GM12864 (cell line): ENCODE measurements at places on chromosomes 5 and 9.
A peak's percentile ranks its signal among the peaks of the same experiment; 100 is the strongest.

- DNase-seq, result no peak
Observed at GRCh38 chr5:129392681-129393080, 67.4 kb upstream of the ADAMTS19 start.

DNA sequence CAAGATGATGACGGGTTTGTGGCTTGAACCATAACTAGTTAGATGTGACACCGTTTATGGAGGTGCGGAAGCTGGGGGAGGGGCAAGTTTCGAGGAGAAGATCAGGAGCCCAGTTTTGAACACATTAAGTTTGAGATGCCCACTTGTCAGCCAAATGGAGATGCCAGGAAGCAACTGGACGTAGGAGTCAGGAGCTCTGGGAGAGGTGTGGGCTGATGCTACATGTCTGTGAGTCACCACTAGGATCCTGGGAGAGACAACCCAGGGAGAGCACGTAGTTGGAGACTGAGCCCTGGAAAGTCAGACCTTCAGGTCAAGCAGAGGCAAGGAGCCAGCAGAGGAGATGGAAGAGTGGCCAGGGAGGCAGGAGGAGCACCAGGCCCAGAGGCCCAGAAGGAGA is 48.8 kb upstream of the SLC25A51 start:
- DNase-seq, result no peak

DNA sequence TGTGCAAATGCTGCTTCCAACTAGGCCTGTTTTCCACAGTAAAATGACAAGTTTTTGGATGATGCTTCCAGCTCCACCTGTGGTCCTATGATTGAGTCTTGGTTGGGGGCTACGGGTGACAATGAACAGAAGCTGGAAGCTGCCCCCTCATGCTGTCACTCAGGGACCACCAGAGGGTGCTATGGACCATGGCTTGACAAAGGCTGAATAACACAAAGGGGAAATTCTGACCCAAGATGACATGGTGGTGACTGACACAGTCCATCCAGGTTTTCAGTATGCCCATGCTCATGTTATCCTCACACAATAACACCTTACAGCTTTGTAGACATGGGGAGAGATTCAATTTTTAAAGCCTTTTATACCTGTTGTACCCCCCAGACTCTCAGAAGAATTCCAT is 23.9 kb upstream of the SAP30L start:
- DNase-seq, result no peak

GRCh38 chr5:87231037-87231808 is 36.5 kb upstream of the RASA1 start:
- DNase-seq, result peak; percentile 81

GRCh38 chr5:38045446-38045845 is 205.6 kb upstream of the GDNF start:
- no peak for DNase-seq

DNA sequence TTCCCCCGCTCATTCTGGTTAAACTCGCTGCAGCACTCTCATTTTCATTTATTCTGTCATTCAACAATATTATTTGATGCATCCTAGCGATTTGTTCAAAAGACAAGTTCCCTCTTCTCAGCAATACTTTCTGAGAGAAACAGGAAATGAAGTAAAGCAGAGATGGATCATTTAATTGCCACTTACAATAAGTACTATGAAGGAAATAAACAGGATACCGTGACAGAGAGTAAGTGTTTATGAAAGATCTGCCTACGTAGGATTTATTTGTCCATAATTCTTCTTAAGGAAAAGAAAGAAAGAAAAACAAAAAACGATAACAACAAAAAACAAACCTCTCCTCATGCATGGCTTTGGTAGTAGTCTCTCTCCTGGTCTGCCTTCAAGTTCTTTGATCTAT is 406.8 kb upstream of the ZNF608 start:
- DNase-seq, result no peak

GRCh38 chr9:124658165-124659017 is 112.7 kb downstream of the NR6A1 start:
- DNase-seq, result peak; percentile 59

- DNase-seq, result no peak
Observed at GRCh38 chr5:159698322-159698721, 218.0 kb upstream of the ADRA1B start.

- DNase-seq, result no peak
Observed at GRCh38 chr5:112013660-112014059, 256.7 kb upstream of the NREP start.

DNA sequence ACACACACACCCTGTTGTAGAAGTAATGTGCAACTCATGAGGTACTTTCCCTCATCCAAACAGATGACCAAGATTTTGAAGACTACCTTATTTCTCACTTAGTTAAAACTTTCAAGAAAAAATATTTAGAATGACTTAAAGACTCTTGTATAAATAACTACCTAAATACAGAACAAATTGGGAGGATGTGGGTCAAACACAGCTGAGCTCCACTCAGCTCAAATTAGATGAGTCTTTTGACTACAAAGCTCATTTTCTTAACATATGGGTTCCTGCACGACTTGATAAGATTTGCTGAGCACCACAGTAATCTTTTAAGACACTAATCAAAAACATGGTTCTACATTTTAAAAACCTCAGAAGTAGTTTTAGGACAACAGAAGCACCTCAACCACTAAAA is 8.9 kb downstream of the MTX3 start:
- no peak for DNase-seq

GRCh38 chr9:88773627-88774244 is 217.5 kb upstream of the S1PR3 start:
- DNase-seq, result no peak

DNA sequence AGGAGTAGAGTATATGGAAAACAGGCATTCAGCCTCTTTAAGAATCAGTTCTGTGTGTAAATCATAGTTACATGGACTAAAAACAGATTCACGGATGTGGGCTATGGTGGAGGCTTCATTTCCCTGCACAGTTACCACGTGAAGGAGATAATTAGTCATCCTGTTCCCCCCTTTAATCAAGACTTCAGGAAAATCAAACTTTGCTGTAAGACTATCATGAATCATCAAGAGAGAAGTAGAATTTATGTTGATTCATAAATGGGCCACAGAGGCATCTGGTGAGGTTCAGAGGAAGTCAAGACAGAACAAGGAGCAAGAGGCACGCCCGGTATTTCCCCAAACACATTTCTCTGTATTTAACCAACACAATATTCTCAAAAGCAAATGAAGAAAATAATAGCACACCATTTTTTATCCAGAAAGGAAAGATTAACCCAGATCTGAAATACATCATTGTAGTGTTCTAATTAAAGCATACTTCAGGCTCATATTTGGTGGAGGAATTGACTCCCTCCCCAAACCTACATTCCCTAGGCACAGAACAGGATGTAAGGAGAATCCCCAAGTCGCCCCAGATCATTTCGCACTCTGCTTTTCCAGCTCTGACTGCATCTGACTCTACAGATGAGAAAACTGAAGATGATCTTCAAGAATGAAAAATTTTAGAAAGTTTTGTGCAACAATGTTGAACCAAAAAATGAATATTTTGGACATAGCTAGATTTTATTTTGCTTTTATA is 175.8 kb upstream of the GAS1 start:
- DNase-seq, result no peak

GRCh38 chr5:154486427-154486866 is 8.4 kb upstream of the HAND1 start:
- no peak for DNase-seq

DNA sequence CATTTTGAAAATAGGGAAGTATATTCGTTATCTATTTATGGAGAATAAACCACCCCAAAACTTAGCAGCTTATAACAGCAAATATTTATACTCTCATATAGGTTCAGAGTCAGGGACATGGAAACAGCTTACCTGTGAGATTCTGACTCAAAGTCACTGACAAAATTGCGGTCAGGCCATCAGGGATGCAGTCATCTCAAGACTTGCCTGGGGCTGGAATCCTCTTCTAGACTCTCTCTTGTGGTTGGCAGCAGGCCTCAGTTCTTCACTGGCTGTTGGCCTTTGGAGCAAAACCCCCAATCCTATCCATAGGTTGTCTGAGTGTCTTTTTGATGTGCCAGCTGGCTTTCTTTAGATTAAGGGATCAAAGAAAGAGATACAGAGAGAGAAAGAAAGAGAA is 275.6 kb downstream of the SEC61B start:
- DNase-seq, result no peak

DNA sequence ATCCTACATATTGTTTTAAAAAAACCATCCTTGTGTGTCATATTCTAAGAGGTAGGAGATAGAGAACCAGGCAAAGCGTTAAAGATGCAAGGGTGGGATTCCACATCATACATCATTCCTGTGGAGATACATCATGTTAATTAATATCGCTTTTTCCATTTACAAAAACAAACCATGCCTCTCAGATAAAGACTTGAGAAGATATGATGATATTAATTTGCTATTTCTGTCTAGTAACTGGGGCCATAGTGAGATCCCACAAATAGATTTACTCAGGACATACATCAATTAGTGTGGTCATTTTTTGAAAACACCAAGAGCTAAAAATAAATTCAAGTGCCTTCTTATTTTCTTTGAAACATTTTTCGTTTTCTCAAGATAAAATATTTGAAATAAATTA is 165.4 kb upstream of the TARS1 start:
- no peak for DNase-seq

- no peak for DNase-seq
Observed at GRCh38 chr9:15711931-15712330, 159.1 kb downstream of the CCDC171 start.

DNA sequence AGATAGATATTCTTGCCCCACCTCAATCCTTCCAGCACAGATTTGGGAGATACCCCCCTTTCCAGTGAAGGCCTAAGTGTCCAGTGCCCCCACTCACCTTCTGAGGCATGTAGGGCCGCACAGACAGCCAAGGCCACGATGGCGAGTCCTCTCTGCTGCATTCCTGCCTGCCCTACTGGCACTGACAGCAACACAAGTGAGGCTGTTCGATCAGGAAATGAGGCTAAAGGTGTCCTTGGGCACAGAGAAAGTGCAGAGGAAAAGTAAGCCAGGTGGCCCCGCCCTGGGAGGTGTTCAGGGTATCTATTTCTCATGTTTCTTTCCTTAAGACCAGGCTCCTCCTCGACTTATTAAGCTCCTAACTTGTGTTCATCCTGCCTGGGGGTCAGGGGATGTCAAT is at the start of gene CCL28:
CCL28 (minus strand) TSS at position 236 of the 400 bp plus-strand sequence; CDS start at position 161, 75 bp downstream.
- DNase-seq, result no peak

- DNase-seq, result no peak
Observed at GRCh38 chr5:10611290-10611689, 47.4 kb downstream of the ANKRD33B start.

DNA sequence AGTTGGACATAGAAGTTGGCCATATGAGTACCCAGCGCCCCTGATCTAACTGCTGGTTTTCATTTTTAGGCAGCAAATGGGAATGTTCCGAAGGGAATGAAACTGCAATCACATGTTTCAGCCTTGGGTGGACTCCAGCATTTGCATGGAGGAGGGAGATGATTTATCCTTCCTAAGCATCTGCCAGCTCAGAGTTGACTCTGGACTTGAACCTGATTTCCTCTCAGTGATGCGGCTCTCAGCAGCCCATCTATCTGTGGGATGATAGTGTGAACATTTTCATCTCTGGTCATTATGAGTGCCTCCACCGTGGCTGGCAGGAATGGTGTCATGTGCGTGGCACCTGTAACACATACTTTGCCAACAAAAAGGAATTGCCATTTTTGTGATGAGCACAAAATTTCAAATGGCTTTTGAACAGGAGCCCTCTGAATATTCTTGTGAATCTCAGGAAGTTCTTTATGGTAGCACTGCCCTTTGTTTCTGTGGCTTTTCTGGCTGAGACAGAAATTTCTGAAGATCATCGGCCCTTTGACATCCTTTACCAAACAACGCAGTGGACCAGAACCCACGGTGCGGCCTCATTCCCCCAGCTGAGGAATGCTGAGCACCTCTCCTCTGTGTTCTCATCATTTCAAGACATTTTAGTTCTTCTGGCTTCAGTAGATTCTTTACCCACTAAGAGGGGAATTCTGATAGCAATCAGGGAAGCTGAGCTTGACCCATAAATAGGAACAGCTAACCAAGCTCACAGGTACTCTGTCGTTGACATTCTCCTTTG is 28.5 kb downstream of the FUBP3 start:
- DNase-seq, result no peak

DNA sequence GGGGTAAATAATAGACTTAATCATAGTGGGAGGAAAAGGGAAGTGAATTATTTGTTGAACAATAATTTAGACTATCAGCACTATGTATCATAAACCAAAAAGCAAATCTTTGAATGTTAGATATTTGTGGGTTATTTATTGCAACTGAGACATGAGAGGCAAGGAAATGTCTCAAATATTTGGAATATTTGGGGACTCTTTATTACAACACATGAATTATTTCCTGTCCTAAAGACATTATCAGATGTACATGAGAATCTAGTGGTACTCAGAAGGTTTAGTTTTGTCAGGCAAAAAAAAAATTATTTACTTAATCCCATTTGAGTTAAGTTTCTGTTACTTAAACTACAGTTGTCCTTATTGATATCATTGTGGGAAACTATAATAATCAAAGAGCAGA is 91.1 kb downstream of the TLR4 start:
- no peak for DNase-seq

GRCh38 chr9:94084314-94084713 is at the start of gene PTPDC1:
TSS of gene PTPDC1 (plus strand) at chr9:94084464. CDS start at chr9:94084531, 67 bp downstream.
- DNase-seq, result no peak

DNA sequence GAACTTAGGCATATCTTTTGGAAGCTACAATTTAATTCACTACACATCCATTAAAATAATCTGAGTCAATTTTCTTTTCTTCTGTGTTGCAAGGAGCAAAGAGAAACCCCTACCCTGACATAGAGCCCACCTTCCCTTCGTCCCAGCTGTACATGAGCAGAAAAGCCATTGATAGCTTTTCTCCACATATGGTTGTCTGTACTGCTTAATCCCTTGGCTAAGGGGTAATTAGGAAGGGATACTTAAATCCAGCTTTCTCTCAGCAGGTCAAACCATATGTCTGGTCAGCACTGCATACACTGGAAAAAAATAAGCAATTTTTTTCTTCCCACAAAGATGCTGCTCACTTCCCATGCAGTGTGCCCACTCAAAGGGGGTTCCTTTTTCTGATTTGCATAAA is 94.7 kb upstream of the RAD23B start:
- no peak for DNase-seq

- no peak for DNase-seq
Observed at GRCh38 chr5:145856285-145856818, 16.5 kb downstream of the GRXCR2 start.

DNA sequence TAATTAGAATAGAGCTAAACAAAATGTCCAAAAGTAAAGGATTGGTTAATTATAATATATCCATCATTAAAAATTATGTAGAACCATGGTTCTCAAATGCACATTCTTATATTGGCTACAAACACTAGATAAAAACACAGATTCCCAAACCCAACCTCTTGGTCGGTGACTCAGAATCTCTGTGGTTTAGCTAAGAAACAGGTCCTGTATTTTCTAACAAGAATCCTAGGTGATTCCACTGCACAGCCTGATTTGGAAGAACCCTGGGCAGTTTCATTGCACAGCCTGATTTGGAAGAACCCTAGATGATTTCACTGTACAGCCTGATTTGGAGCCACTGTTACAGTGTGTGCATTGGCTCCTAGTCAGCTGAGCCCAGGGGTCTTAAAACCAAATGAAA is 67.9 kb downstream of the KIAA1958 start:
- no peak for DNase-seq

DNA sequence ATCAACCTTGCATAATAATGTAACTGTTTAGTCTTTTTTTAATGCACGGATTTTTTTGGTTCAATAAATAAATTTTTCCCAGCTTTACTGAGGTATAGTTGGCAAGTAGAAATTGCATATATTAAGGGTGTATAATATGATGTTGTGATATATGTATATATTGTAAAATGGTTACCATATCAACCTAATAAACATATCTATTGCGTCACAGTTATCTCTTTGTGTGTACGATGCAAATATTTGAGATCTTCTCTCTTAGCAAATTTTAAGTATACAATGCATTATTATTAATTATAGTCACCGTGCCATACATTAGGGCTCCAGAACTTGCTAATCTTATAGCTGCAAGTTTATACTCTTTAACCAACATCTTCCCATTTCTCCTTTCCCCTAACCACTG is 57.2 kb upstream of the TMEM161B start:
- no peak for DNase-seq
